ENCODE measurements at places on chromosomes 6 and 20. TPM values are rescaled to one million over a fixed set of nuclear protein-coding genes. Genes with fewer than 3 reads are reported as not detected.

The GLP1R gene
- not detected for total RNA-seq

The MOG gene
- not detected for total RNA-seq

The TBCC gene
- total RNA-seq, result 45.9 TPM

The HNF4A gene
- total RNA-seq, result not detected

The SLC4A11 gene
- total RNA-seq, result 0.75 TPM

The MTFR2 gene
- total RNA-seq, result 8.1 TPM

The LY6G6D gene
- not detected for total RNA-seq

The MUCL3 gene
- not detected for total RNA-seq

The SRC gene
- total RNA-seq, result 17.7 TPM

The RIMS1 gene
- 0.33 TPM for total RNA-seq

The GRIK2 gene
- total RNA-seq, result 0.25 TPM

The PPP1R3G gene
- 2.9 TPM for total RNA-seq

The TMC2 gene
- not detected for total RNA-seq

The OVOL2 gene
- not detected for total RNA-seq

The SYNE1 gene
- total RNA-seq, result 123 TPM

The DEF6 gene
- total RNA-seq, result 0.87 TPM

The ZNF391 gene
- 1.7 TPM for total RNA-seq

The PKIG gene
- 146 TPM for total RNA-seq

The TRPC4AP gene
- 77.4 TPM for total RNA-seq

The RRP36 gene
- 81.2 TPM for total RNA-seq
